ENCODE measurements at places on chromosomes 7 and 10. TPM values are rescaled to one million over a fixed set of nuclear protein-coding genes. Genes with fewer than 3 reads are reported as not detected.

GRCh38 chr10:71092812-71093401 lies 119.5 kb upstream of the UNC5B start:
- no peak for DNase-seq

The AZGP1 gene
- 0.44 TPM for total RNA-seq

The WIPF3 gene
- total RNA-seq, result 0.37 TPM

The CAMK2G gene
- total RNA-seq, result 25.9 TPM

The FOXP2 gene
- total RNA-seq, result 72.1 TPM

- DNase-seq, result no peak
Observed at GRCh38 chr10:13193637-13194036, 32.3 kb downstream of the MCM10 start.

DNA sequence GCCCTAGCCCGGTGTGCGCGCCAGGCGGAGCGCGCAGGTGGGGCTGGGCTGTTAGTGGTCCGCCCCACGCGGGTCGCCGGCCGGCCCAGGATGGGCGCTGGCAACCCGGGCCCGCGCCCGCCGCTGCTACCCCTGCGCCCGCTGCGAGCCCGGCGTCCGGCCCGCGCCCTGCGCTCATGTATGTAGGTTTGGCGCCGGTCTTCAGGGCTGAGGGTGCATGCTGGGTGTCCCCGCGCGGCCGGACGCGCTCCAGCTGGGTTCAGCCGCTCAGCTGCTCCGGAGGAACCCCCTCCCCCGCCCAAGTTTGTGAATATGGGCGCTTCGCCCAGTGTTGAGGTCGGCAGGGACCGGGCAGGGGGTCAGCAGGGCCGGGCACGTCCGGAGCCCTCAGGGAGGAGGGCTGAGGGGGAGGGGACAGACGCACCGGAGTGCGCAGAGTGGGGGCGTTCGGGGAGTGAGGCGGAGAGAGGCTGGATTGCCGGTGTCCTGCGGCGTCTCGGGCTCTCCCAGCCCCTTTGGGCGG lies 559 bp downstream of the VWC2 start:
- DNase-seq, result peak; percentile 42

DNA sequence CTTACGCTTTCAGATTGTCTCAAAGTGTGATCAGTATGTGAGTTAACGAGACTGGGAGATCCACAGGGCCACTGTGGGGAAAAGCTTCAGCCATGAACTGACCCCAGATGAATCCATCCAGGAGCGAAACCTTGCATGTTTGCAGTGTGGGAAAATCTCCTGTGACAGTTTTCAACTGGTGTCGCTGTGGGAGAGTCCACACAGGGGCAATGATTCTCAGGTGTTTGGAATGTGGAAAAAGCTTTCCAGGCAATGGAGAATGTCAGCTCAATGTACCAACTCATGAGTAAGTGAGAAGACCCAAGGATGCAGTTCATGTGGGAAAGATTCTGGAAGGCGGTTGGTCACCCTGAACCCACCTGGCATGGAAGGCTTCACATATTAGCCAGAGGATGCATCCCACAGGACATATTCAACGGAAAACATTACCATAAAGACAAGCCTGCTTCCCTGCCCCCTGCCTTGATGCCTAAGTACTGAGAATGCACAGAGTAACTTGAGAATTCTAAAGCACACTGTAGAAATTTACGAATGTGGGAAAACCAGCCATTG lies 204.1 kb upstream of the BMPER start:
- DNase-seq, result no peak

The ZCCHC24 gene
- 3.0 TPM for total RNA-seq

- DNase-seq, result no peak
Observed at GRCh38 chr7:77697535-77697831, 1.2 kb downstream of the RSBN1L start.

The HOXA5 gene
- total RNA-seq, result not detected

- no peak for DNase-seq
Observed at GRCh38 chr10:734481-734880, 45.0 kb upstream of the DIP2C start.
